ENCODE measurements at places on chromosomes 11 and 22. TPM values are rescaled to one million over a fixed set of nuclear protein-coding genes. Genes with fewer than 3 reads are reported as not detected.

The TMEM191C gene
- 1.4 TPM for total RNA-seq

The MMP8 gene
- not detected for total RNA-seq

The SLC17A6 gene
- total RNA-seq: not detected

The A4GALT gene
- total RNA-seq: not detected

The OSM gene
- total RNA-seq: 23.3 TPM

The MCAM gene
- total RNA-seq: 4.8 TPM

The SCUBE1 gene
- 0.31 TPM for total RNA-seq

The NPAS4 gene
- not detected for total RNA-seq

The ARHGAP1 gene
- total RNA-seq: 54.4 TPM

The C11orf97 gene
- not detected for total RNA-seq

The PDGFB gene
- total RNA-seq: 1.2 TPM

The GAB4 gene
- total RNA-seq: not detected

The OSBP2 gene
- 0.63 TPM for total RNA-seq

The KRTAP5-9 gene
- total RNA-seq: not detected

The GGT5 gene
- total RNA-seq: not detected

The TMEM121B gene
- total RNA-seq: 0.13 TPM

The RFPL2 gene
- total RNA-seq: 0.10 TPM

The IFITM10 gene
- 1.2 TPM for total RNA-seq

The CASP1 gene
- 26.5 TPM for total RNA-seq

The PIK3IP1 gene
- 6.9 TPM for total RNA-seq

The SPI1 gene
- total RNA-seq: not detected

The C11orf91 gene
- total RNA-seq: not detected

The MAFF gene
- 12.3 TPM for total RNA-seq

The ZP1 gene
- not detected for total RNA-seq

The GPR83 gene
- total RNA-seq: 0.13 TPM

The MS4A6A gene
- not detected for total RNA-seq

The PCF11 gene
- total RNA-seq: 49.6 TPM

The RASSF10 gene
- not detected for total RNA-seq

The ANKRD49 gene
- 16.5 TPM for total RNA-seq

The NXPE2 gene
- total RNA-seq: not detected

The C11orf86 gene
- not detected for total RNA-seq

The ELMOD1 gene
- 0.13 TPM for total RNA-seq

The C1QTNF5 gene
- total RNA-seq: not detected

The KRTAP5-8 gene
- total RNA-seq: not detected

The NOL12 gene
- total RNA-seq: 50.5 TPM

The OR4B1 gene
- total RNA-seq: not detected

The TNNI2 gene
- 0.57 TPM for total RNA-seq

The DRG1 gene
- 123 TPM for total RNA-seq

The TESMIN gene
- total RNA-seq: 1.7 TPM

The RIMBP3B gene
- total RNA-seq: 0.46 TPM

The FBXO7 gene
- 80.1 TPM for total RNA-seq

The PARVA gene
- total RNA-seq: 0.06 TPM

The MS4A10 gene
- not detected for total RNA-seq

The YAP1 gene
- 0.11 TPM for total RNA-seq

The MMP13 gene
- total RNA-seq: not detected

The TP53AIP1 gene
- not detected for total RNA-seq

The BCR gene
- total RNA-seq: 34.1 TPM

The ASCL2 gene
- total RNA-seq: 1.8 TPM

The SPON1 gene
- total RNA-seq: 0.36 TPM

The OR2AG1 gene
- total RNA-seq: not detected

The C22orf42 gene
- not detected for total RNA-seq

The OR52E4 gene
- total RNA-seq: not detected

The CASP5 gene
- total RNA-seq: not detected

The TUBA8 gene
- 1.2 TPM for total RNA-seq

The KIAA1671 gene
- total RNA-seq: 9.4 TPM

The SLC22A25 gene
- total RNA-seq: not detected

The KRTAP5-1 gene
- total RNA-seq: not detected

The SOX10 gene
- not detected for total RNA-seq
